ENCODE measurements at places on chromosomes 6 and 20. TPM values are rescaled to one million over a fixed set of nuclear protein-coding genes. Genes with fewer than 3 reads are reported as not detected.

Gene EBF4
- total RNA-seq = 4.9 TPM

DNA sequence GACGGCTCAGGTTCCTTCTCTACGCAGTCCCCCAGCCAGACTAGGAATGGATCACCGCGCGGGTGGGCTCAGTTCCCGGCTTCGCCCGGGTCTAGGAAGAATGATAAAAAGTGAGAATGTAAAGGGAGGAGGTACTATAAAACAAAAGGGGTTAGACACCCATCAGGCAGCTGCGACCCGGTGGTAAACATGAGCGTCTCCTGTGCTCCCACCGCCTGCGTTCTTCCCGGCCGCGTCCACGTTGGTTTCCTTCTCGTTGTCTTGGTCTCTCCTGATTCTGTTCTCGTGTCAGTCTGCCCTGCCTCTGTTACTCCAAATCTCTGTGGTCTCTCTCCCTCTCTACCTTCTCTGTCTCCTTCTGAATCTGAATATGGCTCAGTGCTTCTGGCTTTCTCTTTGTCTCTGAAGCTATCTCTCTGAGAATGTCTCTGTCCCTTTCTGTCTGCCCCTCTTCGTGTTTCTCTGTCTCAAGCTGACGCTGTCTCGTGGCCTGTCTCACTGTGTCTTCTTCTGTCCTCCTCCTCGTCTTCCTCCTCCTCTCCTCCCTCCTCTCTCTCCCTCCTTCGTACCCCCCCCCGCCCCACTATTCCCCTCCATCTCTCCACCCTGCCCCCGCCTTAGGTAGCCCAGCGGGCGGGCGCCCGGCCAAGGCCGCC is 41.6 kb upstream of the FOXP4 start:
- no peak for DNase-seq

GRCh38 chr6:12068899-12069557 is 56.9 kb downstream of the HIVEP1 start:
- DNase-seq = no peak

GRCh38 chr6:167751579-167752115 is 75.1 kb upstream of the AFDN start:
- DNase-seq = no peak

DNA sequence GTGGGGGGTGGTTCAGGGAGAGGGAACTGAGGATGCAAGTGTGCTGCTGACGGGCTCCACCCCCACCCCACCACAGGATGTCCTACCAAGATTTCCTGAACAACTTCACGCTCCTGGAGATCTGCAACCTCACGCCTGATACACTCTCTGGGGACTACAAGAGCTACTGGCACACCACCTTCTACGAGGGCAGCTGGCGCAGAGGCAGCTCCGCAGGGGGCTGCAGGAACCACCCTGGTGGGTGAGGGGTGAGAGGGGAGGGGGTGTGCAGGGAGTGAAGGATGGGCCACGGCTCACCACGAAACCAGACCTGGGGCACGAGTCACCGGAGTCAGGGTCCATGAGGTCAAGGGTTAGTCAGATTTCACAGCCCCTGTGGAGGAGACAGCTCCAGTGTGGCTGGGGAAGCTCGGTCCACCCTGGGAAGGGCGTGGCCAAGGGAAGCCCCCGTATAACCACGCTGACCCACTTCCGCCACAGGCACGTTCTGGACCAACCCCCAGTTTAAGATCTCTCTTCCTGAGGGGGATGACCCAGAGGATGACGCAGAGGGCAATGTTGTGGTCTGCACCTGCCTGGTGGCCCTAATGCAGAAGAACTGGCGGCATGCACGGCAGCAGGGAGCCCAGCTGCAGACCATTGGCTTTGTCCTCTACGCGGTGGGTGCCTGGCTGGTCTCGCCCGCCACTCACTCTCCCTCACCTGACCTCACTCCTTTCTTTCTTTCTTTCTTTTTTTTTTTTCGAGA is 18.3 kb downstream of the CAPN11 start:
- DNase-seq = no peak

GRCh38 chr20:22770241-22770800 is 185.9 kb upstream of the FOXA2 start:
- DNase-seq = no peak

GRCh38 chr6:10451394-10451793 is 36.5 kb upstream of the TFAP2A start:
- DNase-seq = no peak

GRCh38 chr6:157162766-157163433 is 160.4 kb downstream of the TMEM242 start:
- DNase-seq = no peak

DNA sequence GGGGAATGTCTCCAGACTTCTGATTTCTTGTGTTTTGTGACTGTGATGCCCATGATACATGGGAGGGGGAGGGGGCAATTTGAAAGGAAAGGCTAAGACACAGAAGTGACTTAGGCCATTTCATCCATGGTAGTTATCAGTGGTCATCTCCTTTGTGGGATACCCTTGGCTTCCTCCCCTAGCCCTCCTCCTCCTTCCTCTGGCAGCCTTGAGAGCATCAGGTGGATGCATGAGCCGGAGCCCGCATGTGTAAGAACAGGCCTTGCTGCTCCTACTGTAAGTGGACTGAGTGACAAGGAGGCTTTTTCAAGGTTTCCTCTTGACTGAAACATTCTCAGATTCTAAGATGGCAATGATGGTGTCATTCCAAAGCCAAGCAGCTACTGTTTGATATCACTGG is 874 bp downstream of the CD83 start:
- no peak for DNase-seq

Gene TFAP2A
- 0.66 TPM for total RNA-seq

GRCh38 chr20:25253606-25254275 is 5.9 kb downstream of the PYGB start:
- DNase-seq = no peak

GRCh38 chr6:135162678-135163439 is 18.2 kb upstream of the MYB start:
- no peak for DNase-seq

Gene CALHM6
- 1.7 TPM for total RNA-seq

DNA sequence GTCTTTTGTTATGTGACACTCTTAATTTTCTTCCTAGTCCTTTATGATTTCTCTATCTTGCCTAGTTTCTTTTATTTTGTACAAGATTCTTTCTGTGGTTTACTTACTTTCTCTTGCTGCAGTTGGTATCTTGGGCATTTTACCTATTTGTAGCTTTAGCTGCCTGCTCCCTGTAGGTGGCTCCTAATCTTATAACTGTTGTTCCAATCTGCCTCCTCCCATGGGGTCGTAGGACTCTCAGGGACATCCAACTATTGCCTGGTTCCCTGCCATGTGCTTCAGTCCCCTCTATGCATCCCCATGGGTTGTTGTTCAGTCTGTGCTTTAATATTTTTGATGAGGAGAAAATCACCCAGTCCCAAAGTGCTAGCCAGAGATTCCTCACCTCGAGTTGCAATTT is 31.4 kb downstream of the RIN2 start:
- DNase-seq = no peak

Gene BMP5
- 0.93 TPM for total RNA-seq

DNA sequence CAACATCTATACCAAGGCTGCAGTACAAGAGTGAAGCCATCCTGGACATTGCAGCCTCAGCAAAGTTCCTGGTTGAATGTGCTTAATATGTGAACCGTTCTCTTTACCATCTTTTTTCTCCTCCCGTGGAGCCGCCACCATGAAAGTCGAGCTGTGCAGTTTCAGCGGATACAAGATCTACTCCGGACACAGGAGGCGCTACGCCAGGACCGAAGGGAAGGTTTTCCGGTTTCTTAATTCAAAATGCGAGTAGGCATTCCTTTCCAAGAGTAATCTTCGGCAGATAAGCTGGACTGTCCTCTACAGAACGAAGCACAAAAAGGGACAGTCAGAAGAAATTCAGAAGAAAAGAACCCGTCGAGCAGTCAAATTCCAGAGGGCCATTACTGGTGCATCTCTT is 8.4 kb upstream of the LINC00237 start:
- no peak for DNase-seq

DNA sequence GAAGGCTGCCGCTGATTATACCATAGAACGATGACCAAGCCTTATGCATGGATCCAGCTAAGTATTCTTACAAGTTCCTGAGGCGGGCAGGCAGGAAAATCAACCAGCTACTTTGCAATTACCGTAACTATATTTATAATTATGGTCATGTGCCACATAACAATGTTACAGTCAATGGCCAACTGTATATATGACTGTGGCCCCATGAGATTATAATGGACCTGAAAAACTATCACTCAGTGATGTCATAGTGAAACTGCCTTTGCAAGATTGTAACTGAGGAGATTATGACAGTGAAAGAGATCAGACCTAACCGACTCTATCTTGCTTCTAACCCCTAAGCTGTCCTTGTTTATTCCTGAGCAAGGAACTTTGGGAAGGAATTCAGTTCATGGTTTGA is 33.1 kb upstream of the FAM135A start:
- no peak for DNase-seq

GRCh38 chr6:38678178-38678760 is 24.7 kb downstream of the GLO1 start:
- DNase-seq = no peak

Gene LTA
- not detected for total RNA-seq

All from left ventricle myocardium inferior (tissue), 1 donor.